BE2C (cell line): ENCODE measurements at places on chromosomes 12 and 14.
A peak's percentile ranks its signal among the peaks of the same experiment; 100 is the strongest.

GRCh38 chr14:106605548-106606448, 1079.4 kb downstream of the TMEM121 start:
- peak; percentile 79 for DNase-seq

DNA sequence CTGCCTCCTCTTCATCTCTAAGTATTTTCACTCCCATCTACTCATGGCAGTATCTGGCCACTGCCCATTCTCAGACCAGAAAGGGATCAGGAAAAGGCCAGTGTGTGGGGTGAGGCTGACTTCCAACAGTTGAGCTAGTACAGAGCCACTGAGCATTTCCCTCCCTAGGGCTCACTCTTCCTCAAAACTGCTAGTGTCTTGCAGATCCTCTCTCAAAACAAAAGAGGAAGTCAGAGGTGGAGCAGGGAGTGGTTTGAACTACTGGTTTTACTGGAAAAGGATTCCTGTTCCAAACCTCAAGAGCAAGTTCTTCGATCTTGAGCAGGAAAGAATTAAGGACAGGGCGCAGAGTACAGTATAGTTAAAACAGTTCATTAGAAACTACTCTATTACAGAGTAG, 11.7 kb upstream of the RNASE10 start:
- no peak for DNase-seq

- no peak for DNase-seq
These were observed 30.9 kb upstream of the MDM2 start for GRCh38 chr12:68776976-68777610.

GRCh38 chr14:77924141-77924948, 124.4 kb downstream of the ADCK1 start:
- DNase-seq, result peak; percentile 12

GRCh38 chr12:54016478-54016964, 7.7 kb downstream of the HOXC8 start:
- DNase-seq, result peak; percentile 53

DNA sequence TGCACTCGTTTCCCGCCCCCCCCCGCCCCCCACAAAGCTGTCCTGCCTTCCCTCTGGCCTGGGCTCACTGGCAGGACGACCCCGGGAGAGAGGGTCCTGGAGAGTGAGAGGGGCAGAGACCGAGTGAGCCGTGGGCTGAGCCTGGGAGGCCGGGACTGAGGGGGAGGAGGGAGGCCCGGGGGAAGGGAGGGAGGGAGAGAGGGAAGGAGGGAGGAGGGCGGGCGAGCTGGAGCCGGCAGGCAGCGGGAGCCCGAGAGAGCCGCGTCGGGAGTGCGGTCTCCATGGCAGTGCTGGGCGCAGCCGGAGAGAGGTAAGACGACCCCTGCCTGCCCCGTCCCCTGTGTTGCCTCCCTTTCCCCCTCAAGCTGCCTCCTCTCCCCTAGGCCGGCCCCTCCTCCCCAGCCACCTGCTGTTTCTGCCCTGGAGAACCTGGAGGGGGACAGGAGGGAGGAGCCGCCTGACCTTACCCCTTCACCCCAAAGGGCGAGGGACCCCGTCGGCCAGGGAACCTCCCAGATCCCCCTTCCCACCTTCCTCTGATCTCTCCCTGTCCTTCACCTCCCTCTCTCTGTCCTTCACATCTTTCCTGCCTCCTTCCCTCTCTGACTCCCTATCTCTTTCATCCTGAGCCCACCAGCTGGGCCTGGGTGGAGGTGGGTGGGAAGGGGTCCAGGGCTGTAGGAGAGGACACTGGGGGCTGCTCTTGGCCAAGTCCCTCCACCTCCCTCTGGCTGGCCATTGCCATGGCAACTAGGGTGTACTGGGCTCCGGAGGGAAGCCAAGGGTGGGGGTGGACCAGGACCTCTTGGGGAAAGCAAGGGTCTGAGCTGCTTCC, at the start of gene GPR162:
GPR162 (plus strand) TSS at position 231 of the 835 bp plus-strand sequence. CDS start 2,078 bp downstream, outside the sequence.
- peak; percentile 80 for DNase-seq

DNA sequence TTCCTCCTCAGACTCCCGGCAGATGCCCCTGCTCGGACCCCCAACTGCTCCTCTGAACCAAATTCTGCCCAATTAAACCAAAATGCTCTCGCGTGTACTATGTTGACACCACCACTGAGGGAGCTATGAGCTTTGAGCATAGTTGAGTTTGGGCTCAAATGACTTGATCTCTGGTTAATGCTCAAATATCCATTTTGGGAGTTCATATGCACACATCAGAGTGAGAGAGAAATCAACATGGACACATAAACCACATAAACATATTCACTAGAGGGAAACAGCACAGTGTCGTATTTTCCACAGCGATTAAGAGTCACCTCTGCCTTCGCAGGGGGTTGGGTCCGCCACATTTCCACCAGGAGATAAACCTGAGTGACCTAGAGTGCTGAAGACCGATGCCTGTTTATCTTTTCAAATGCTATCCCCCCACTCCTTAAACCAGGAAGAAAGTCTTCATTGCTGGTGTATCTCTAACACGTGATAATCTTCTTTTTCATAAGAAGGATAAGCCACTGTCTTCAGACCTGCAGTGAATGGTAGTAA, 59.4 kb upstream of the FOXN3 start:
- DNase-seq, result no peak

- no peak for DNase-seq
These were observed 41.7 kb downstream of the NUAK1 start for GRCh38 chr12:106097011-106097410.

- no peak for DNase-seq
These were observed 43.0 kb downstream of the SMOC1 start for GRCh38 chr14:69922198-69922597.

DNA sequence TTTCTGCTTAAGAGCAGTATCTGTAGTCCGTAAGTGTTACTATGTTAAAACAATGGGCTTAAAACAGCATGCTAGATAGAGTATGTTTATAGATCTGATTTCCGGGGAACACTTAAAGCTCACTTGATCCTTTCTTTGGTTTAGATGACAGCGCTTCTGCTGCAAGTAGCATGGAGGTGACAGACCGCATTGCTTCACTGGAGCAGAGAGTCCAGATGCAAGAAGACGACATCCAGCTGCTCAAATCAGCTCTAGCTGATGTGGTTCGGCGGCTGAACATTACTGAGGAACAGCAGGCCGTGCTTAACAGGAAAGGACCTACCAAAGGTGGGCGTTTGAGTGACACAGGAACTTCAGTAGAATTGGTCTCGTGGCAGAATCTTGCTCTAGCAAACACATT, 57.5 kb downstream of the EML1 start:
- no peak for DNase-seq

GRCh38 chr14:28375295-28375694, 391.3 kb upstream of the FOXG1 start:
- peak; percentile 9 for DNase-seq

DNA sequence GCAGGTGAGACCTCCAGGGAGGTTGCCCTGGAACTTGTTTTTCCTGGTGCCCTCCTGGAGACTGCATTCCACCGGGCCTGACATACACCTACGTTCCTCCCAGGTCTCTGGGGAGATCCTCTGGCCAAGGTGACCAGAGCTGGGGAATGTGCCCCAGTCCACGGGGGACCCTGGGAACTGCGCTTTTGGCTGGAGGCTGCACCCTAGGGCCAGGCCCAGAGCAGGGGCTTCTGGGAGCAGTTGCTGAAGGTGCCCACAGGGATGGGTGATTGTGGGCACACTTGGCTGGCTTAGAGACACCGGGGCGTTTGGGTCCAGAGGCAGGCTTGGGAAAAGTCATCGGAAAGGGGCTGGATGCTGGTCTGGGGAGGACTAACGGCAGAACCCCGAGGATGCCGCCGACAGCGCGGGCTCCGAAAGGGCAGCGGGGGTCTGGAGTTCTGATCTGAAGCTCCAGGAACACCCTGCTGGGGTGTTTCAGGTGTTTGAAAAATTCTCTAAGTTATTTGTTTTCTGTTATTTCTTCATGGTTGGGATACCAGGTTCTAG, 36.5 kb upstream of the TDRD9 start:
- DNase-seq, result no peak

DNA sequence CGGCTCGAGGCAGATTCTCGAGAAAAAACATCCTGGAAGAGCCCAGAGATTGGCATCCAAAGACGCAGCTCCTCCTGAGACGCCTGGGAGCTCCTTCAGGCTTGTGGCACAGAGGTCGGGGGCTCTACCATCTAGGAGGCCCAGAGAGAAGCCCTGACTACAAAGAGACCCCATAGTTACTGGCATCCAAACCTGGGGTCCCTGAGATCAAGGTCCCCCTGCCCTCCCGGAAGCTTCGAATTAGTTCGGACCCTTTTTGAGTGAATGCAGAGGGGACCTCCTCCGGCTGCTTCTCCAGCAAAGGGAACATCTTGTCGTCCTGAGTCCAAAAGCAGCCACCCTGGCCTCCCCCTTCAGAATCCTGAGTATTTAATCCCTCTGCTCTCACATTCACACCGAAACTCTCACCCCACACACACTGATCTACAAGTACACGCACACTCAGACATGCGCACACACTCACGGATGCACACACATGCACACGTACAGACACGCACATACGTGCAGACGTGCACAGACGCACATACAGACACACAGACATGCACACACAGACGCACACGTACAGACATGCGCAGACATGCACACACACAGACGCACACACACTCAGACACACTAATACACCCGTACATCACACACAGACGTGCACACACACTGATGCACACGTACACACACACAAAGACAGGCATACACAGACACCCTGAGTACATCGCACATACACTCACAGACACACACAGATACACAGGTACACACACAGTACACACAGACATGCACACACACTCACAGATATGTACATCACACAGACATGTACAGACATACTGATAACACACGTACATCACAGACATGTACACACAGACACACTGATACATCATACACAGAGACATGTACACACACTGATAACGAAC, 5.9 kb downstream of the ZNF605 start:
- DNase-seq, result no peak

DNA sequence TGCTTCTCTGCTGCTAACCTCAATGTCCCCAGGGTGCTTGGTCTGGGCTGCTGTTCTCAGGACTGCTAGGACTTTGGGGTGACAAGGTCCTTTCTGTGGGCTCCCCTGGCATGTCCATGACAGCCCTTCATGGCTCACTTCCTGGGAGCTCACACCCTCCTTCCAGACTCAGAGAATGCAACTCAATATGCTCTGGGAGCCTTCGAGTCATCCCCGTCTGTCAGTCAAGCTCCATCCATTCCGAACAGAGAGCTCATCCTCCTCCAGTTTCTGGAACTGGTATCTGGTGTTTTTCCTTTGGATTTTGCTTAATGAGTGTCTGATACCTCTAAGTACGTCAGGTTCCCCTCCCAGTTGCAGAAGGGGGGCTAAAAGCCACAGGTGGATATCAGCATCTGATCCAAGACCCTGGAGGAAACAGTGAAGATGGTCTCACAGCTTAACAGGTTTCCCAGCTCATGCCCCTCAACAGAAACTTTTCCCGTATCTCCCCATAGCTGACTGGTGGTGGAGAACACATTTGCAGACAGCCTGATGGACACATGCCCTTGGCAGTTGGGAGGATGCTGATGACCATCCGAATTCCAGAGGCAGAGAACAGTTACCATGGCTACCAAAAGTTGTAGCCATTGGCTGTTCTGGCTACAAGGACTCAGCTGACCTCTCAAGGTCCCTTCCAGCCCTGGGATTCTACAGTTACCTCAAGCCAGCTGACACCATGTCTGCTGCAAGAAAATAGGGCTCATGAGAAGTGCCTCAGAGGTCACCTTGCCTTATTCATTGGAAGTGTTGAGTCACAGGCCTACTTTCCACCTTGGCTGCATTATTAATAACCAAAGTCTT, 9.5 kb upstream of the RAB35 start:
- DNase-seq, result no peak

DNA sequence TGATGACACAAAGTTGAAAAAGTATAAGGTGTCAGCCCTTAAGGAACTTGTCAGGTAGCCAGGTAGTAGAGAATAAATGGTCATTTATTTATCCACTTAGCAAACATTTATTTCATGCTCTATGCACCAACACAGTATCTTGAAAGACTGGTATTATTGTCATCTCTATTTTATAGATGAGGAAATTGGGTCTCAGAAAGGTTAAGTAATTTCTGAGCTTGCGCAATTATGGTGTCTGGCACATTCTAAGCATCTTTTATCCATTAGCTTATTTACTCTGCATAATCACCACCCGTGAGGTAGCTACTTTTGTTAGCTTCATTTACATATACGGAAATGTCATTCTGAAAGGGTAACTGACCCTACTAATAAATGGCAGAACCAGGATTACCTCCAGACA, 2.5 kb upstream of the UTP20 start:
- no peak for DNase-seq

GRCh38 chr12:6666211-6666610, 3.3 kb upstream of the ING4 start:
- DNase-seq, result no peak

- no peak for DNase-seq
These were observed 1.3 kb upstream of the EMP1 start for GRCh38 chr12:13195250-13195649.

- DNase-seq, result no peak
These were observed 355.0 kb downstream of the ETNK1 start for GRCh38 chr12:22979854-22980469.

DNA sequence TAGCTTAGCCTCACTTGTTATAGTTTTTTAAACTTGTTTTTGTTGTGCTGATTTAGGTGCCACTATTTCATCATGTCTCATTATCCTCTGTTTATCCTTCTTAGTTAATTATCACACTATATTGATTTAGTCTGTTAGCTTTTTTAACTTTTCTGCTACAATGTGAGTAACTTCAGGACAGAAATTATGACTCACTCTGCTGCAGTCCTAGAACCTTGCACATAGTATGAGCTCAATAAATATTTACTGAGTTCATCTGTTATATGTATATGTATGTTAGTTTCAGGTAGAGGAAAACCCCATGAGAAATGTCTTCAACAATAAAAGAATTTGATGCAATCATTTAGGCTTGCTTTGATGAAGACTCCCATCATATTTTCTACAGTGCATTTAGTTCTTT, 224.3 kb upstream of the NAV3 start:
- no peak for DNase-seq

GRCh38 chr14:90281756-90282155, 25.4 kb downstream of the PSMC1 start:
- no peak for DNase-seq

GRCh38 chr12:29783773-29784666, at the start of gene TMTC1:
Gene TMTC1 (minus strand): TSS chr12:29783942. CDS start chr12:29783751, 191 bp downstream.
- peak; percentile 91 for DNase-seq

GRCh38 chr14:37036669-37037341, 135.6 kb downstream of the SLC25A21 start:
- DNase-seq, result no peak

GRCh38 chr12:51819736-51820525, 28.6 kb downstream of the FIGNL2 start:
- DNase-seq, result no peak

GRCh38 chr12:132152953-132153352, 8.7 kb downstream of the NOC4L start:
- peak; percentile 13 for DNase-seq

GRCh38 chr14:94145902-94146527, 16.6 kb upstream of the IFI27L2 start:
- no peak for DNase-seq

GRCh38 chr14:84432676-84433075, 1097.3 kb upstream of the FLRT2 start:
- no peak for DNase-seq

- no peak for DNase-seq
These were observed 31.7 kb downstream of the KLRK1 start for GRCh38 chr12:10358131-10358530.
